ENCODE measurements at places on chromosomes 13 and 19.

- no peak for DNase-seq
These were observed 631 bp downstream of the TRMT1 start for GRCh38 chr19:13115936-13116281.

DNA sequence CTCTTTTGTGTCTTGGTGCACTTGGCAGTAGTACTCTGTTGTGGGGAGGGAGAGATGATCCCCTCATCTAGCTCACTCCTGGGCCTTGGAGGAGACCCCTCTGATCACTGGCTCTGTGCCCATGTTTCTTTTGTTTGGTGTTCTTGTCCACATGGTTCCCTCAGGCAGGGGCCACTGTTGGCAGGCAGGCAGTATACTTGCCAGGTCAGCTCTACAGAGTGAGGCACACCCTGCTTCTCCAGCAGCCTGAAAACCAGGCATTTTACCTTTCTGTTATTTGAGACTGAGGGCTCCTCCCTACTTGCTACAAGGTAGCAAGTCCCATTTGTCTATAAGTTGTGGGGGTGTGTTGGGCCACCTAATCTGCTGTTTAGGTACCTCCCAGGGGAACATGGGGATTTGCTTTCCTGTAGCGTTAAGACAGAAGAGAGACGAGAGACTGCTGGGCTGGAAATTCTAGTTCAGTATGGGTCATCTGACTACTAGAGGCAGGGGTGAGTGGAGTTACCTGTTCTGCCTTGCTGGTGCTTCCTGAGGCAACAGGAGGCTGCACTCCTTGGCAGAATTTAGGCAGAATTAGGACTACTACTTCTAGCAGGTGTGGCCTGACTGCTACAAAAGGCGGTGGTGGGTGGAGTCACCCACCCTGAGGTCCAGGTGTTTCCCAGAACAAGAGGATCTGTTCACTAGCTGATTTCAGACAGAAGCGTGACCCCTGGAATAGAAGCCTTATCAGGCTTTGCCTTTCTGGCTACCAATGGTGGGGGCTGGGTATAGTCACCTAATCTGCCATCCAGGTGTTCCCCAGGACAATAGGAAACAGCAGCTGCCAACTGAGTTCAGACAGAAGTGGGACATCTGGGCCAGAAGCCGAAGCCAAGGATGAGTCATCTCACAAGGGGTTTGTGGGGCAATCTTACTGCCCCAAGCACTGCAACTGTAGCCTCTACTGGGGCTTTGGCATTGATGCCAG is 843.0 kb upstream of the ATXN8OS start:
- DNase-seq, result no peak

GRCh38 chr19:23887642-23888041 is 27.0 kb upstream of the ZNF726 start:
- no peak for DNase-seq

GRCh38 chr13:30224732-30225131 is 82.6 kb downstream of the KATNAL1 start:
- peak; percentile 80 for DNase-seq

DNA sequence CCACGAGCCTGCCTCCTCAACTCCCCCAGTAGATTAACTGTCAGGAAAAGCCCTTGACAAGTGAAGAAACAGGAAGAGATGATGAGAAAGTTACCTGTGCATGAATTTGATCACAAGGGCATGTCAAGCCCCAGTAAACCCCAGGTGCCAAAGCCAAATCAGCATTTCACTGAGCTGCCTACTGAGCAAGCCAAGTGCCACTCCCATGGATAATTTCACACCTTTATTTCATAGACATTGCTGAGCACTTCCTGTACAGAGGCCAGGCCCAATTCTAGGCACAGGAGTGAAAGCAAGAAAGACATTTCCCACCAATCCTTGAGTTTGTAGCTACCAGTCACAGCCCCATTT is 2.4 kb downstream of the GADD45GIP1 start:
- DNase-seq, result no peak

- no peak for DNase-seq
These were observed 1297.4 kb downstream of the PCDH9 start for GRCh38 chr13:65932587-65933239.

DNA sequence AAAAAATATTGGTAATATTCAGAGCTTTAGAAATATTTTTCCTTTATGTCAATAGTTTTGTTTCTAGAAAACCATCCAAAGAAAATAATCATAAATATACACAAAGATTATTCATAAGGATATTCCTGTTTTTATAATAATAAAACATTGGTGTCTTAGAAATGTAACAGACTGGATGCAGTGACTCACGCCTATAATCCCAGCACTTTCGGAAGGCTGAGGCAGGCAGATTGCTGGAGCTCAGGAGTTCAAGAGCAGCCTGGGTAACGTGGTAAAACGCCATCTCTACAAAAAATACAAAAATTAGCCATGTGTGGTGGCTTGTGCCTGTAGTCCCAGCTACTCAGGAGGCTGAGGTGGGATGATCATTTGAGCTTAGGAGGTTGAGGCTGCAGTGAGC is 106.8 kb downstream of the DHRS12 start:
- DNase-seq, result no peak

- no peak for DNase-seq
These were observed 41.2 kb downstream of the MIPEP start for GRCh38 chr13:23848019-23848418.

All from activated CD4-positive, alpha-beta T cell treated with anti-CD3 and anti-CD28 coated beads, Interleukin-2, Interleukin-6, amounts not matched to agents 100 ng/mL and 50 ng/mL, durations not matched to agents 16 hours and 8 hours (primary cell).